ENCODE measurements at places on chromosomes 1 and 21.
A peak's percentile ranks its signal among the peaks of the same experiment; 100 is the strongest.

DNA sequence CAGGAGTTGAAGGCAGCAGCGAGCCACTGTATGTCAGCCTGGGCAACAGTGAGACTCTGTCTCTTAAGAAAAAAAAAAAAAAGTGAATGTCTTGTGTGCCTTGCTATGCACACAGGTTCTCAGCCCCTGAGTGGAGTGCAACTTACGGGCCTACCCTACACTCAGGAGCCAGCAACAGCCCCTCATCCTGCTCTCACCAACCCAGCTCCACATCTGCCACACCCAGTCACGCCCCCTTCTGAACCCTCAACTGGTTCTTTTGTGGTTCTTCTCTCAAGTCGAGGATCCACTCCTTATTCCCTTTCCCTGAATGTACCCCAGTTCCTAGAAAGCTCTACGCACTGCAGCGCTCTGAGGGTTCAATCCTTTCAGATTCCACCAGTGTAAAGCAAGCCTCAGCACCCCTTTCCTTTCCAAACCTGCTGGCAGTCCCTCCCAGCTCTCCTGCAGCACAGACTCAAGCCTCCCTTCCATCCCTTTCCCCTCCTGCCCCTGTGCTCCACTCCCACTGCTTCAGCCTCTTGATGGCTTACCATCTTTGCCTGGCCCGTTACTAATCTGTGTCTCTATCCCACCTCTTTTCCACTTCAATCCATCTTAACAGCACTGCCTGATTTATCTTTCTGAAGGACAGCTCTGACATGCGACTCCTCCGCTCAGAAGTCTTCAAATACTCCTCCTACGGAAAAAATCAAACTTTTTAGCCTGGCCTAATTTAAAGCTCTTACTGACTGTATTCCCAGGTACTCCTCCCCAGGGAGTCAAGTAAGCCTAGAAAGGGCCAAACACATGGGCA, 38.1 kb downstream of the GNB1 start:
- no peak for DNase-seq

DNA sequence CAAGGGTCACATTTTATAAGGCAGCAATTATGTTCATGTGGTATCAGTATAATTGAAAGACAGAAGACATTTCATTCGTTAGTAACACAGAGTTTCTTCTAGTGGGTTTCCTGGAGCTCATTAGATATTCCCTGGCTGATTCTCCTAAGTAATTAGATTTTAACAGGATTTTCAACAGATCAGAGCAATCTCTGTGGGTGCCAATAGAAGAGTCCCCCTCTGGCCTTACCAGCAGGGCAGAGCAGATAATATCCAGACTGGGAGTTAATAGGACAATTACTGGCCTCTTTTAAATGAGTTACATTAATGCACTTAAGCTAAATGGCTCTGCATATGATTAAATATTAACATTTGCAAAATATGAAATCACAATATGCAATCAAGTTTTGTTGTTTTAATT, 74.2 kb upstream of the FOXD3 start:
- DNase-seq, result no peak

GRCh38 chr21:43324596-43324995, 102.3 kb downstream of the SIK1 start:
- DNase-seq, result no peak

DNA sequence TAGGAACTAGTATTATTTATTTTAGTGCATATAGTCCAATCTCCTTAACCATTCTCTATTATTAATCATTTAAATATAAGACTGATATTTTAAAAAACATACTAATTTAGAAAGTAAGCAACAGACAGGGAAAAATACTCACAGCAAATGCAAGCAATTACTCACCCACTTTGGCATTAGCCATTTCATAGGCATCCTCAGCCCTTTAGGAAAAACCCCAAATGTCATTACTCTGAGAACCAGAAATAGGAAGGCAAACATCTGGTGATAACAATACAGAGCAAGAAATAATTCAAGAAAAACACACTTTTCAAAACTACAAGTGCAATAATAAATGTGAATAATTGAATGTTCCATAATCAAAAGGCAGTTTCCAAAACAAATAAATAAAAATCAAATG, 545.1 kb downstream of the PLPP3 start:
- no peak for DNase-seq

DNA sequence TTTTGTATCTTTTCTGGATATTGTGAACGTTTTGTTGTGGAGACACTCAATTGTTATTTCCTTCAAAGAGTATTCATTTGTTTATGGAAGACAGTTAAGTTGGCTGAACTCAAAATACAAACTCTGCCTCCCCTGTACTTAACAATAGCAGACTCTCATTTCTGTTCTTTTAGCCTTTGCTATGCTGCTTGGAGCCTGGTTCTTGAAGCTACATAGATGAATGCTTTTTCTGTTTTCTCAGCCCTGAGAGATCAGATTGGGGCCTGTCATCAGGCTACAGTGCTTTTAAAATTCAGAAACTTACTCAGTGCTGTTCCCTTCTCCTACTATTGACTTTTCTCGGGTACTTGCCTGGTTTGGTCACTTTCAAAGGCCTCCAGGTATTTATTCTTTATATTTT, 215.7 kb upstream of the LYPLAL1 start:
- DNase-seq, result no peak

- no peak for DNase-seq
Measured at GRCh38 chr1:21586222-21586621, 77.0 kb downstream of the ALPL start.

DNA sequence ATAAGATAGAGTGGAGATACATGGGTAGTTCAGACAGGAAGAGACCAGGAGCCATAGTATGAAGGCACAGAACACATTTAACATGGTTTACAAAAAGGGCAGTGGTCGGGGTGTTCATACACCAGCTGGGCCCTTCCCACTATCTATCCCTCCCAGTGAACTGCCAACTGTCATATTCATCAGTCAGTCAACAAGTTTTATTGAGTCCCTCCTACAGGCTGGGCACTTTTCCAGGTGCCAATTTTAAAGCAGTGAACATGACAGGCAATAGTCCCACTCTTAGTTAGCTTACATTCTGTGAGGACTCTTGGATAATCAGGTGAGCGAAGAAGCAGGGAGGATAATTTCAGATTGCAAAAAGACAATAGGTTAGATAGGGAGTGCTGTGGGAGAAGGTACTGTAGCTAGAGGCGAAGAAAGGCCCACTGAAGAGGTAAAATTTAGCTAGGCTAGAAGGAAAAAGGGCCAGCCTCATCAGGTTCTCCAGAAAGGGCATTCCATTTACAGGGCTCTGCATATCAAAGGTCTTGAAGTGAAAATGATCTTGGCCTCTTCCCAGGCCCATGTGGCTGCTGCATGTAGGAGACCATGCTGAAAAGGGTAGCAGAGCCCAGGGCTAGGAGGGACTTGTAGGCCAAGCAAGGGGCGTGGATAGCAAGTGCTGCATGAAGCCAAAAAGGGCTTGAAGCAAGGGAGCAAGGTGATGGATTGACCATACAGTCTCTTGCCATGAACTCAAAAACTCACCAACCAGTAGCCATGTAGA, 274.7 kb upstream of the SNX7 start:
- no peak for DNase-seq

GRCh38 chr1:211698161-211699026, 23.0 kb upstream of the NEK2 start:
- DNase-seq, result peak; percentile 69

DNA sequence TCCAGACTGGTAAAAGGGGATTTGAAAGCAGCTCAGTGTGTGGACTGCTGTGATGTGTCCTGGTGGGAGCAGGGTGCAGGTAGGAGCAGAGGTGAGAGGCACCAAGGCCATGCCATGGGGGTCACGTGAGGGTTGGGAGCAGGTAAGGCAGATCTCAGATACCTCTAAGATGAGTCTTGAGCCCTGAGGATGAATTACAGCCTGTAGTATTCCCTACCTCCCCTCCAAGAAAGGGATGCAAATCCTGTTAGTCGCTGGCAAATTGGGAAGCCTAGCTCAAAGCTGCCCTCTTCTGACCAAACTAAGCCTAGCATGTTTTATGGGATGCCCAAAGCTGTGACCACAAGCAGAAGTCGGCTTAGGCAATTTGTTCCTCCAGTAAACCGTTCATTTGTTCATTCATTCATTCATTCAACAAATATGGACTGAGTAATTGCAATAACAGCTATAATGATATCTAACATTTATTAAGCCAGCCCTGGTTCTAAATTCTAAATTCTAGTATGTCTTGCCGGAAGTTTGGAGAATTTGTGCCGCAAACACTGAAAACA, 3.9 kb upstream of the NUAK2 start:
- no peak for DNase-seq

DNA sequence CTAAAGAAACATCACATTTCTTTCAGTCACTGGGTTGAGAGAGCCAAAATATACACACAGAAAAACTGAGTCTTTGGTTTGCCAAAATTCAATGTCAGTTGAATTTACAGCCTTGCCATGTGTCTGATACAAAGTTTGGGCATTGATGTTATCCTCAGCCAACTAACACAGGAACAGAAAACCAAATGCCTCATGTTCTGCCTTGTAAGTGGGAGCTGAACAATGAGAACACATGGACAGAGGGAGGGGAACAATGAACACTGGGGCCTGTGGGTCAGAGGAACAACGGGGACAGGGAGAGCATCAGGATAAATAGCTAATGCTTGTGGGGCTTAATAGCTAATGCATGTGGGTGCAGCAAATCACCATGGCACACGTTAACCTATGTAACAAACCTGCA, 39.6 kb upstream of the C21orf91 start:
- no peak for DNase-seq

DNA sequence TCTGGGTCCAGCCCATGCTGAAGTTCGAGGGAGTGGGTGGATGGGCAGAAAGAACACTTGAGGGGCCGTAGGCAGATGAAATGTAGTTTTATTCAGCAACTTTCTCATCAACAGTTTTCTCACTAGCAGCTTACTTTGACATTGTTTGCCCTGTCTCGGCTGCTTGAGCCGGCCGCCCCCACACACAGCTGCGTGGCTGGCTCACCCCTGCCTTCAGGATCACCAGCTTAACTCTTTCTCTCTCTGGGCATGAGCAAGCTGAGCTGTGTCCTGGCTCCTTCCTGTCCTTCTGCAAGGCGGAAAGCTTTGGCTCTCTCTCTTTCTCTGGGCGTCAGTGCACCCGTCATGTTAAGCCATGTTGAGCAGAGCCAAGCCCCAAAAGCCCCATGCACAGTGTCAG, 104.4 kb upstream of the GNG12 start:
- no peak for DNase-seq

GRCh38 chr1:172472495-172472894, 28.6 kb upstream of the PIGC start:
- no peak for DNase-seq

- DNase-seq, result no peak
Measured at GRCh38 chr1:89939059-89939570, 55.8 kb upstream of the ZNF326 start.

- DNase-seq, result no peak
Measured at GRCh38 chr21:16211339-16212303, 481.8 kb downstream of the USP25 start.

Measured in stimulated activated CD8-positive, alpha-beta memory T cell treated with anti-CD3 and anti-CD28 coated beads, Interleukin-4, amount 100 ng/mL, for 1 hour (primary cell).